Esophagus squamous epithelium (tissue), 5 donors: ENCODE measurements at places on chromosomes 12 and 14.

GRCh38 chr12:103279444-103279843 lies 216.3 kb downstream of the C12orf42 start:
- DNase-seq = no peak

GRCh38 chr14:65813760-65814384 lies 401.3 kb downstream of the FUT8 start:
- DNase-seq = no peak

DNA sequence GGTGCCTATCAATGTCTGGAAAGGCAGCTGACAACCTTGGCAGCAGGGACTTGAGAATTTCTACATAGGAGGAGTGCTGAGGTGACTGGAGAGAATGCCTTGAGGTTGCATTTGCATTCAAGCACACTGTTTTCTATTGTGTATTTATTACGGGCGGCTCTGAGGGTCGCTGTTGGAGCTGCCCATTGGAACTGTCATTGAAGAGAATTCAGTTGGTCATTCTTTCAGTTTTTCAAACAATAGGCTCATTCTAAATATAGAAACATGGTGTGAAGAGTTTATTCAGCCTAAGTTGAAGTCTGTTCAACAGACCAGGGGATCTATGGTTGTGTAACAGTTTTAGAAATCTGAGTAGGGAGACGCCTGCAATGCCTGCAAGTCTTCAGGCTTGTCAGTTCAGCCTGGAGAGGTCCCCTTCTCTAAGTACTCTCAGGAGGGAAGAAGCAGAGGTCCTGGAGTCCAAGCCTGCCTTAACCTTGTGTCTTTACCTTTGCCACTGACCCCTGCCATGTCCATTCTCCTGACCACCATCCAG lies 9.8 kb upstream of the ABHD12B start:
- DNase-seq = no peak

DNA sequence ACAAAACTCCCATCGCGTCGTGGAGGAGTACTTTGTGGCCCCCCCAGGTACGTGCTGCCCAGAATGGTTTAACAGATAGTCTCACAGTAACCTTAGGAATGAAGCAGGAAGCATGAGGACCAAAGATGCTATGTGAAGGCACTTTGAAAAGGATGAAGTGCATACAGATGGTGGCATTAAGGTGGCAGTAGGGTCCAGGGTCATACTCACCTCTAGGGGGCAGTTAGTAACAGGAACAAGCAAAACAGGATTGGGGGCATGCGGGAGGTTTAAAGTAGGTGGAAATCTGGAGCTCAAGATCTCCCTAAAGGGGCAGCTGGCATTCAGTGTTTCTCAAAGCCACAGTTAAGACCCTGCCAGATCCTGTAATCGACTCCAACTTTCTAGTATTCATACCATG lies 10.9 kb downstream of the GATC start:
- DNase-seq = no peak

DNA sequence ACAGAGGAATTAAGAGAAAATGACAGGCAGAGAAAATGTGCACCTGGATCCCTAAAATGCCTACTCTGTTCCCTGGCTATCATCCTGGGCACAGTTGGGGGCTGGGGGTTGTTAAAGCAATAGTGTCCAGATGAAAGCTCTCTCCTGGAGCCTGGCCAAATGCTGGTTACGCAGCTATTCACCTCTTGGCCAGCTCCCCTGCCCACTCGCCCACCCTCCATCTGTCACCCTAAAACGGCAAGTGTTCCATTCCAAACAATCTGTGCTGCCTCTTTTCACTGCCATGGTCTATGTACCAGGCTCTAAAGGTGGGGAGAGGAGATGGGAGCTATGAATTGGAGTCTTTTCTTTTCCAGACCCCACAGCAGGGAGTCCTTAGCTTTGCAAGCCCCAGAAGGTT lies 24.7 kb upstream of the NPFF start:
- no peak for DNase-seq

GRCh38 chr12:106248312-106248845 lies 559 bp upstream of the CKAP4 start:
- no peak for DNase-seq

GRCh38 chr12:121062391-121063045 lies 23.5 kb upstream of the OASL start:
- DNase-seq = no peak

GRCh38 chr14:24335461-24336171 lies 745 bp upstream of the ADCY4 start:
- DNase-seq = no peak

DNA sequence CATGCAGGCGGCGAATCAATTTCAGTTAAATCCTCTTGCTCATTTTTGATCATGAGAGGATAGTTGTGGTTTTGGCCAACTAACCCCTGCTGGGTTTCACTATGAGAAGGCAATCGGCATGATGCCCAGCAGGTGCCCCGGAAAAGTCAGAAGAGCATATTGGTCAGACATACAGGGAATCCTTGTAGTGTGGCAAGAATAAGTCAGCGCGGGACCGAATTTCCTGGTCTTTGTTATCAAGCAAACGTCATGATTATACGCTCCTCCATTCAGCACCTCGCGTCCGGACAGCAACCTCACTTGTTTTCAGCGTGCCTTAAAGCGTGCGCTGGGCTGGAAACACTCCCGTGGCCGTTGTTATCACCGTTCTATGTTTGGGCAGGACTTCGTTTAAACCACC lies 1.8 kb downstream of the TBC1D30 start:
- no peak for DNase-seq
